H9 (cell line): ENCODE measurements at places on chromosomes 7 and 10. TPM values are rescaled to one million over a fixed set of nuclear protein-coding genes. Genes with fewer than 3 reads are reported as not detected.

The SPDYE8 gene
- total RNA-seq: not detected in 2 replicates

The FXYD4 gene
- total RNA-seq: not detected in 2 replicates

The AGR3 gene
- not detected in 2 replicates for total RNA-seq

The CDNF gene
- 0.86 and 1.3 TPM in 2 replicates for total RNA-seq

The FKBP9 gene
- total RNA-seq: 11.1 and 17.7 TPM in 2 replicates

The DGKI gene
- total RNA-seq: 0.55 and 0.77 TPM in 2 replicates

The NPC1L1 gene
- 0.07 and 0.11 TPM in 2 replicates for total RNA-seq

DNA sequence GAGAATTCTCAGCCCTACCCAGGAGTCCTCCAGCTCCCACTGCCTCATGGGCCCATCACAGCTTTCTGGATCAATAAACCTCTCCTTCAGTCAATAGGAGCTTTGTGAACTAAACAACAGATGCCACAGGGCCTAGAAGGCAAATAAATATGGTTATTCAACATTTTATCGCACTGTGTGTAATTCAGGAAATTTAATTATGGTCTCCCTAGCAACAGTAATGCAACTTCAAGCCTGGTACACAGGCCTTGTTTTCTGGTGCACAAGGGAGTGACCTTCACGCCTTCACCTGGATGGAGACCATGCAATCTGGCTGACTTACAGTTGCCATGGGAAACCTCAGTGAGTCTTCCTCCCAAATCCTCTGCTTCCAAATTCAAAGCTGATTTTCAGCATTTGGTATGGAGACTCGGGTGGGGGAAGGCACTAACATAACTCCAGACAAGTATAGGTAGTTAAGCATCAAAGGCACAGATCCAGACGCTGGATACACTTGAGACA is 441.0 kb upstream of the NPVF start:
- no peak for DNase-seq

DNA sequence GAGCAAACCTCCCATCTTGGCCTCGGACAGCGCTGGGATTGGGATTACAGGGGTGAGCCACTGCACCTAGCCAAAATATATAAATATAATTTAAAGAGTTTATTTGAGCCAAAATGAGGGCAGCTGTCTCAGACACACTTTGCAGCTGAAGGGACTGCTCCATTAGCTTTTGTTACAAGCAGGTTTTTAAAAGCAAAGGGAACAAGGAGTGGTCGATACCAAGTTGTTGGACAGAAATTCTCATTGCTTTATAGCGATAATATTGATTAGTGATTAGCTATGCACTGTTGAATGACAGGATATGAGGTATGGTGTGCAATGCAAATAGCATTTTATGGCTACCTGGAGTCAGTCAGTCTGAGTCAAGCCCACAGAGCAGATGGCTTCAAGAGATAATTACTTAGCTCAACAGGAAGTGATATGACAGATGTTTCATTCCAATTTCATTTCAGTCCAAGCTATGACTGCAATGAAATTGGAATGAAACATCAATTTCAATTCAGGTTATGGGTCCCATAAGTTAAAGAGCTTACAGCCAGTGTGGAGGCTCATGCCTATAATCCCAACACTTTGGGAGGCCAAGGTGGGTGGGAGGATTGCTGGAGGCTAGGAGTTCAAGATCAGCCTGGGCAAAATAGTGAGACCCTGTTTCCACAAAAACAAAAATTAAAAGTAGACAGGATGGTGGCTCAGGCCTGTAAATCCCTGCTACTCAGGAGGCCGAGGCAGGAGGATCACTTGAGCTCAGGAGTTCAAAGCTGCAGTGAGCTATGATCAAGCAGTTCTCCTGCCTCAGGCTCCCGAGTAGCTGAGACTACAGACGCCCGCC is 23.1 kb downstream of the TYW1 start:
- no peak for DNase-seq

GRCh38 chr10:48251152-48251524 is 23.4 kb downstream of the FRMPD2 start:
- DNase-seq: no peak

- no peak for DNase-seq
These were observed 13.2 kb downstream of the PWWP2B start for GRCh38 chr10:132410056-132410778.

DNA sequence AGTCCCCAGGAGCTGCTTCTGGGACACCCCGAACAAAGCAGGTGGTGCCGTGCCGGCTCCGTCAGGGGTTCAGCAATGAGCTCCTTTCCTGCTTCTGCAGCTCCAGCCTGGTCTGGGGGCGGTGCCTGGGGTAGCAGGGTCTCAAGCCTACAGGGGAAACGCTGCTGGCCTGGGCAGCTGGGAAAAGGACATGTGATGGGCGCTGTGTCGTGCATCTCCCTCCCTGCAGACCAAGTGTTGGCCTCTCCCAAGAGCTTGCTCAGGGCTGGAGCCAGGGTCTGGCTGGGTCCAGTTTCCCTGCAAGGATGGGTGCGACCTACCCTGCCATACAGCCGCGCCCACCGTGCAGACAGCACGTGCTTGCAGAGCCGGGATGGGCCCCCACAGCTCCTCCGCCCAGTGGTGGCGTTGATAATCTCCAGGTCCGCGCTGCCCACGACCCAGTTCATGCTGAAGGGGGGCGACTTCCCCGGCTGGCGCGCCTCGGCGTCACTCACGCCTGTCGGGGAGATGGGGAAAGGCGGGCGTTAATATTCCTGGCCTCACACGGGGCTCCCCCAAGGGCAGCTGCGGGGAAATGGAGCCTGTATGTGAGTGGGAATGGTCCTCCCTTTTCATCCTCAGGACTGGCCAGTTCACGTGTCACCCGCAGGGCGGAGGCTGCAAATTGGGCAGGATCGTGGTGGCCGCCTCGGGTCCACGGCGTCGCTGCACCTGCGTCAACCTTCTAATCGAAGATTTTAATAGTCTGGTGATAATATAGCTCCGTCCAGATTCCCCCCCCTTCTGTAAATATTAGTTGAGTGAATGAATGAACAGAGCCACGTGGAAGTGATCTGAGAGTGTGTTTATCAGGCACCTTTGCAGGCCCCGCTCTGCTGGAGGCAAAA is 128.6 kb downstream of the WDR37 start:
- DNase-seq: no peak

GRCh38 chr7:158160199-158160598 is 427.4 kb downstream of the PTPRN2 start:
- DNase-seq: no peak

DNA sequence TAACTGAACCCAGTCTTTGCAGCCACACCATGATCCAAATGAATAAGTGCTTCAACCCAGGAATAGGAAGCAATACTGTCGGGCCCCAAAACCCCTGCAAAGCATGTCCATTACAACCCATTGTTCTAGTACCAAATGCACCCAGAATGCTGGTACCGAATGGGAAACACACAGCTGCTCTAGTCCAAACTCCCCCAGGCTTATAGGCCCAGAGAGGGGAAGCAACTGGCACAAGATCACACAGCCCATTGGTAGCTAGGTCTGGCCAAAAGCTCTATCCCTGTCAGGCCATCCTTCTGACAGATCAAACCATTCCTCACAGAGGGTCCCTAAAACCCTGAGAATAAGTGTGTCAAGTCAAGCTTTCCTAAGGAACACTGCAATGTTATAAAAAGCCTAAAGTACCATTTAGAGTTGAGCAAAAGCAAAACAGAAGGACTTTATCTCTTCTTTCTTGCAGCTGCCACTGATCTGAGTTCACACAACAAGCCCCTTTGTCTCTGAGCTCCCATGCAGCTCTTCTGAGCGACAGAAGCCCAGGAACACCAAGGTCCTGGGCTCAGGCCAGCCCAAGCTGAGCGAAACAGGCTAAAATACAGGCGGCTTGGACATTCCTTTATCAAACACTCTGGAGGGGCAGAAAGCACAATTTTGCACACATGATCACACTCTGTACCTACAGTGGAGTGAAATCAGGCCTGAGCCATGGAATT is 116.7 kb downstream of the SGMS1 start:
- no peak for DNase-seq

- DNase-seq: no peak
These were observed 61.1 kb upstream of the C10orf90 start for GRCh38 chr10:126731610-126731990.
